SJSA1 (cell line): ENCODE measurements at places on chromosomes 7 and 10.

DNA sequence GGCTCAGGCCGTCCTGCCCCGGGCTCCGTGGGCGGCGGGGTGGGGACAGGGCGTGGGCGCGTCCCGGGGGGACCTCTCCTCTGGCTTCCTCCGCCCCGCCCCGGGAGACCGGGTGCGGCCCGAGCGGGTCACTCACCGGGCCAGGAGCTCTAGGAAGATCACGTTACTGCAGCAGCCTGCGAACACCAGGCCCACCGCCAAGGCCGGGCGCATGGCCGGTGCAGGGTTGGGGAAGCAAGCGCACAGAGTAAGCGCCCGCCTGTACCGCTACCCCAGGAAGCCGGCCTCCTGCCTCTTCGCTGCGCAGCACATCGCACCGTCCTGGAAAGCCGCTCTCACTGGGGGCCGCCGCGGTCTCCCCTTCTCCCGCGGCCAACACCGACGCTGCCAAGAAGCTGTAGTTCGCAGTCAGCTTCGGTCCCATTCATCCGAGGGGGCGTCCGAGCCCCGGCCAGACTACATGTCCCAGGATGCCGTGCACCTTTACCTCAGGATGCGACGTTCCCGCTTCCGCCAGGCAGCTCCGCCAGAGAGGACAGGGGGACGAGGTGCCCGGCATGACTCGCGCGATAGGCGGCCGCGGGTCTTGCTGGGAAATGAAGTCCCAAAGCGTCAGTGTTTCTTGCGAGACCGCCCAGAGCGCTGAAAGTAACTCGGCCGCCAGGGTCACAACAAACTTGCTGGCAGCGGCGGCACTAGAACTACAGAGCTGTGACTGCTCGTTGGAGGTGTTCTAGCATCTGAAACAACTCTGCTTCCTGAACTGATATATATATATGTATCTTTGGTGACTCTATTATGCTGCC is at the start of gene SLC35B4:
Gene SLC35B4, minus strand, starts transcription at position 392 of the 806 bp plus-strand sequence. Its CDS starts 179 bp downstream, at position 213.
- peak; percentile 98 for DNase-seq

GRCh38 chr7:140144821-140145220 is 32.0 kb downstream of the KDM7A start:
- DNase-seq: no peak

DNA sequence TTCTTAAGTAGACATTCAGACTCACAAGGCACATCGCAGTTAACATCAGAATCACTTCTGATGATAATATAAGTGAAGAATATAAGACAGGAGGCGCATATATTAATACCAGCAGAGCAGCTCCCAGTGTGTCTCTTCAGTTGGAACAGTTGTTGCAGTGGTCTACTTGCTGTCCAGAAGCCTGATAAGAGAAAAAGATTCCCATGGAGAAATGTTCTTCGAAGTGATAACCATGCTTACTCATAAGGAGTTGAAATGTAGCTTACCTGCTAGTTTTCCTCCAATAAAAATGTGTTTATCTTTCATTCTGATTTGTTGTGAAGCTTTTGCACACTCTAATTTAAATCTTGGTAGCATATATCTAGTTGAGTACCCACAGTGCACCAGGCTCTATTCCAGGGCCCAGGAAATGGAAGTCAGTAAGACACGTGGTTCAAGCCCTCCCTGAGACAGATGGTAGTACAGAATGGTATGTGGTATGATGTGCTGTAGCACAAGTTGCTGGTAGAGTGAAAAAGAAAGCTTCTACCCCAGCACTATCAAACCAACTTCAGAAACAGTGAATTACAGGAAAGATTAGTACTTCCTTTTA is 124.0 kb downstream of the MAPK8 start:
- no peak for DNase-seq

DNA sequence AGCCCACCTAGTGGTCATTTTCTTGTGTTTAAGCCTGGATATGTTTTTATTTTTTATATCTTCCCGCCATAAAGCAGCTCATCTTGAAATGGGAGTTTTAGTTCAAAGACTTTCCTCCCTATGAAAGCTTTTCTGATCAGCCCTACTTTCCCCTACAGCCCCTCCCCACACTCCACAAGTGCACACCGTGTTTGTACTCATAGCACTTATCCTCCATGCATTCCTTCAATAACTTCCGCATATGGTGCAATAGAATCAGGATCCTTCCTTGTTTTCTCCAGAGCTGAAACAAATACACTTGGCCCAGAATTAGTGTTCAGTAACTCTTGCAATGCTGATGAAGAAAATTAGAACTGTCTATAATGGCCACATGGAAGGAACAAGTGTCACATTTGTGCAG is 235.9 kb downstream of the KCNMA1 start:
- no peak for DNase-seq

GRCh38 chr7:77426052-77426404 is 9.9 kb upstream of the GSAP start:
- no peak for DNase-seq

- no peak for DNase-seq
Observed at GRCh38 chr7:2785071-2785500, 59.0 kb downstream of the GNA12 start.

DNA sequence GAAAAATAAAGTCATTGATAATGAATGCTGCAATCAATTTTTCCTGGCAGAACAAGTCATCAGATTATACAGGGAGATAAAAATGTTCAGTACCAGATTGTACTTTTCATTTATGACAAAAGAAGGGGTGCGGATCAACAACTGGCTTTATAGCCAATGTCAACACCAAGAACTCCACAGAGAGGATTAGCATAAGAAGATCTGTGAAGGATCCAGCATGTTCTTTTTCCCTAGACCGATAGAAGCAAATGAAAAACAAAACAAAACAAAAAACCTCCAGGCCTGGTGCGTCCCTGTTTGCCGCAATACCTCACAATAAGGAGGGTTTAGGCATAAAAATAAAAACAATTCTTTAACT is 34.7 kb upstream of the PRKAR2B start:
- no peak for DNase-seq

- no peak for DNase-seq
Observed at GRCh38 chr7:48976253-48976652, 51.9 kb downstream of the CDC14C start.

DNA sequence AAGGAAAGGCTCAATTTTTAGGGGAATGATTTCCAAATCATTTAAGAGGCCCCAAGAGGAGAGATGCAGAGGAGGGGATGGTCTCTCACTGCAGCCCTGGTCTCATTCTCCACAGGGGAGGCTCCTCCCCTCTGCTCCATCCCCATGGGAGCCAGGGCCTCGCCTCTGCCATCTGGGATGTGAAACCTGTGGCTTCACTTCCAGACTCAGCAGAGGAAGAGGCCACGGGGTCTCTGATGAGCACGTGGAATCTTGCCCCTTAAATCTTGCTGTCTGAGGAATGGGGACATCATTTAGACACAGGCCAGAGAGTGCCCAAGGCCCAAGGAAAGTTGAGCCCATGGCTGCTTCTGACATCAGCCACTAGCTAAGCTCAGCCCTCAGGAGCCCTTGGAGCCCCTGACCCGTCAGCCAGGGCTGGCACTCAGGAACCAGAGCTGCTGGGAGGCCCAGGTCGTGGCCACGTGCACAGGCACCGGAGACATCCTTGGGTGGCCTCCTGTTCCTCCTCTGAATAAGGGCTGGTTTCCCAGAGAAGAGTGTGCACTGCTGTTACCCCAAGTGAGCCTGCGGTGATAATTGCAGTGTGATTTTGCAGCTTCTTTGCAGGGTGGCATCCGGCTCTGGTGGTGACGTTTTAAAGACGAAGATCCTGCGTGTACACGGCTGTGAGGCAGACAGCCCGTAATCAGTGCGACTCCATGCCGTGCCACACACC is 50.5 kb downstream of the VIPR2 start:
- DNase-seq: no peak

GRCh38 chr7:90488220-90488619 is 18.8 kb downstream of the PTTG1IP2 start:
- no peak for DNase-seq

GRCh38 chr7:57404343-57404966 is 45.5 kb upstream of the ZNF716 start:
- DNase-seq: no peak

DNA sequence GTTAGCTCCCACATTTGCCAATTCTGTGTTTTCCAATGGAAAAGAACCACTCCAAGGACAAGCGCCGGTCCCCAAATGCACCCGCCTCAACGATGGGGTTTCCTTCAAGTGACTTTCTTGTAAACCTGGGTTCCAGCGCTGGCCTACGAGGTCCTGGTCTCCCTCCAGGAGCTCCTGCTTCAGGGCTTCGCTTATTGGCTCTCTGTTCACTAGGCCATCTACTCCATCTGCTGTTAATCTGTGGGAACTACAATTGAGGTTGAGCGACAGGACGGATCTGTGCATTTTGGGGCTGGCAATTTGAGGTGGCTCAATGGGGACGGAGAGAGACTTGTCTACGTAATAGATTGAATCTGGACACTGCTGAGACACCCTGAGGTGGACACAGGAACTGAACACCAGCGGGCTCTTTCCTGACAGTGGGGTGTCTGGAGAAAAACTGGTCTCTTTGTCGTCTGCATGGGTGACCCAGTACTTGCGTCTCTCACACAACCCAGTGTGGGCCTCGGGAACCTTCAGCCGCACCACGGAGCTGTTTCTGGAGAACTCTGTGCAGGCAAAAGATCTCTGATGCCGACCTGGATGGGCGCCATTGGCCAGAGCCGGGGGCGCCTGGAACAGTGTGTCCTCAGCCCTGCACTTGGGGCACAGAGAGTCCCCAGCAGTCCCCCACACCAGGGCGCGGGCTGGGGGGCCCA is 115.9 kb upstream of the ADAM12 start:
- peak; percentile 55 for DNase-seq

GRCh38 chr10:72077275-72077990 is 10.9 kb downstream of the SPOCK2 start:
- DNase-seq: no peak

DNA sequence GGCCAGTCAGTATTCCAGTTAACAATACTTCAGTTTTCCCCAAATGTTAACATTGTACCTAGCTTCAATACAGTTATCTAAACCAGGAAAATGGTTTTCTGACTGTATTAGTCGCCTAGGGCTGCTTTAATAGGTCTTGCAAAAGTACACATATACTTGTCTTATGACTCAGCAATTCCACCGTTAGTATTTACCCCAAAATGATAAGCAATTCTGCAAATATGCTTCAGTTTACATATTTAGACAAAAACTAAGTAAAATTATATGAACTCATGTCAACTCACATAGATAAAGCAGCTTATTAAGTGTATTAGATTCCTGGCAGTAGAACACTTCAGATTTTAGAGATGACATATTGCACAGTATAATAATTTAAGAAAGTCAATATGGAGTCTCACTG is 363.3 kb downstream of the ARL4A start:
- DNase-seq: no peak

DNA sequence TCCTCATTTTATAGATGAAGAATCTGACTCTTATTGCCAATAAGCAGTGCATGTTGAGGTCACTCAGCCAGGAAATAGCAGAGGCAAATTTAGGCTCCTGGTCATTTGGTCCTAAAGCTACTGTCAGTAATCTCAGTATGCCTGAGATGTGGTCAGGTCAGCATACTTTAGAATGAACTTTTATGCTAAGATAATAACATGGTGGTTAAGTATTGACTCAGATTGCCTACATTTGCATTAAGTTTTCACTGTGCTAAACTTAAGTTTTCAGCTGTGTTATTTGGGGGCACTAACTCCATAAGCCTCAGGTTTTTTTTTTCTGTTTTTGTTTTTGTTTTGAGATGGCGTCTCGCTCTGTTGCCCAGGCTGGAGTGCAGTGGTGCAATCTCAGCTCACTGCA is 35.9 kb upstream of the CCSER2 start:
- no peak for DNase-seq

- no peak for DNase-seq
Observed at GRCh38 chr10:17227367-17228090, 512 bp upstream of the VIM start.

DNA sequence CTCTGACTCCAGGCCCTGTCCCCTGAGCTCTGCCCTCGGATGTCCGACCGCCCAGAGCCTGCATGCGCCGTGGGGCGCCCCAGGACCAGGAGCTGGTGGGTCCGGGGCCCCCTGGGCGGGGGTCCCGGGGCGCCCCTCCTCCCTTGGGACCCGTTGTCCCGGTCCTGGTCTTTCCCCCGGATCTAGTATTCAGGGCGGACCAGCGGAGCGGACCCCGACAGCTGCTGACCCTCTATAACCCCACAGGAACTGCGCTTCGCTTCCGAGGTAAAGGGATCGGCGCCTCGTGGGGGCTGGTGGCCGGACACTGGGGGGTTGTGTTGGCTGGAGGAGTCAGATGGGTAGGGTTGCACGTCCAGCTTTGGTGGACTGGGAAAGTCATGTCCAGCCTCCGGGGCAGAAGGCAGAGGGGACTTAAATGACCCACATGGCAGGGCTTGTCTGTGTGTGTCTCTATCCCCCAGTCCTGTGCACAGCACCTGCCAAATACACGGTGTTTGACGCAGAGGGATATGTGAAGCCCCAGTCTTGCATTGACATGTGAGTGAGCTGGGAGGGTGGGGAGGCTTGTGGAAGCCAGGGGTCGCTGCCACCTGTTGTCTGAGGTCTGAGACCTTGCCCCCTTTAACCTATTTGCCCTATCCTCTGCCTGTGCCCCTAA is 520 bp downstream of the MOSPD3 start:
- DNase-seq: no peak
